ENCODE measurements at places on chromosomes 12 and 14.

- no peak for DNase-seq
Measured at GRCh38 chr12:40921563-40922163, 229.4 kb downstream of the CNTN1 start.

DNA sequence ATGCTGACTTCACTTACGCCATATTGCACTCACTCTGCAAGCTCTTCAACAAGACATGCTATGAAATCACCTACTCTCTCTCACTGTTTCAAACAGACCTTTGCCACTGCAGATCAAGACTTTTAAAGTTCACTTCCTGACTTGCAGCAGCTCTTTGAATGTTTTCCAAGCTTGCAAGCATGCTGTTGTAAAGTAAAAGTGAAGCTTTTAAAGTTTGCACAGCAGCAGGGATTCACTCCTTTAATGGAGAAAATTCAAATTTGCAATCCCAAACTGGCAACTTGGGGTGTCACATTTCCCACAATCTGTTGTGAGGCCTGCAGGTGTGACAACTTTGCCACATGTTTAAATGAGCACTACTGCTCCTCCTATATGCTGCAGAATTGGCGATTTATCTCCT, 270.9 kb downstream of the ALX1 start:
- DNase-seq, result no peak

DNA sequence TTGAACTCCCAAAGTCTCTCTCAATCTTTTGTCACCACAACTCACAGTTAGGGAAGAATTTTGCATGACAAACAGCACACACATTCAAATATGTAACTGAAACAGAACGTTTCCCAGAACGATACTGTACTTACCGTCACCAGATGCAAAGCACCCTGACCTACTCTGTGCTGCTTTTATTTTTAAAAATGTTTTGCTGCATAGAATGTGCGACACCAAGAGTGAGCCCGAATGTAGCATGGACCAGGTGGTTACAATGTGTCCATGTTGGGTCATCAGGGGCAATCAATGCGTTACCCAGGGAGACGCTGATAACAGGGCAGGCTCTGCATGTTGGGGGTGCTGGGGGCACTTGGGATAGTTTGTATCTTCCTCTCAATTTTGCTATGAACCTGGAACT, 14.6 kb upstream of the EIF5 start:
- DNase-seq, result no peak

GRCh38 chr12:110254971-110255540, 26.0 kb upstream of the ATP2A2 start:
- no peak for DNase-seq

DNA sequence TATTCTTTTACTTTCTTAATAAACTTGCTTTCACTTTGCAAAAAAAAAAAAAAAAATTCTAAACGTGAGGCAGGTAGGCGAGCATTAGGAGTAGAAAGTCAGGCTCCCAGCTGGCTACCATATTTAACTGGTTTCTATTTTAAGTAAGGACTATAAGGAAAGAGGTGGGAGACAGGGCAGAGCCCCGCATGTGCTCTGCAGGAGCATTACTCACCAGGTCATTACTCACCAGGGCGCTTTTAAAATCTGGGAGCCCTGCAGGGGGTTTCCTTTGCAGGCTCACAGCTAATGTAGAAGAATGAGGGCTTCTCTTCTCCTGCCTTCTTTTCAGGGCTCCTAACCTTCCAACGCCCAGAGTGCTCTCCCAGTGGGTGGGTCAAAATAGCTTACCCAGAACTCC, 14.0 kb upstream of the DPF3 start:
- no peak for DNase-seq

DNA sequence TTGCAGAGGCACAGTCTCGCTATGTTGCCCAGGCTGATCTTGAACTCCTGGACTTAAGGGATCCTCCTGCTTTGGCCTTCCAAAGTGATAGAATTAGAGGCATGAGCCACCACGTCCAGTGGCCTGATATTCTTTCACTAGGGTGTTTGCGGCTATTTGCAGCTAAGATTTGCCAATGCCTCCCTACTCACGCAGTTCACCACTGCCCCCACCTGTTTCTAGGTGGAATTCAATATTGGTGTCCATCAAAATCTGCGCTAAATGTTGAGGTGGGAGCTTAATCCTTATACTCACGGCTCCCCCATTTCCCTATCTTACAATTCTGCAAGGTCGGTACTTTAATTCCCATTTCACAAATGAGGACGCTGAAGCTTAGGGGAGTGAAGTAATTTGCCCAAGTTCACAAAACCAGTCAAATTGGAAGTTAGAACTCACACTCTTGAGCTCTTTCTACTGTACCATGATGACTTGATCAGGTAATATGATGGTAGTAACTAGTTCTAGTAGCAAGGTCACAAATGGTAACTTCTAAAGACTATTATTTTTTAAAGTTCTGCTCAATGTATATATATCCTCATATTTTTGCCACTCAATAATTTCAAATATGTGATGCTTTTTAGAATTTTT, 22.1 kb upstream of the LRRC9 start:
- no peak for DNase-seq

GRCh38 chr14:96802963-96803362, 5.8 kb downstream of the VRK1 start:
- DNase-seq, result no peak

- no peak for DNase-seq
Measured at GRCh38 chr14:28754209-28754985, 12.2 kb upstream of the FOXG1 start.

DNA sequence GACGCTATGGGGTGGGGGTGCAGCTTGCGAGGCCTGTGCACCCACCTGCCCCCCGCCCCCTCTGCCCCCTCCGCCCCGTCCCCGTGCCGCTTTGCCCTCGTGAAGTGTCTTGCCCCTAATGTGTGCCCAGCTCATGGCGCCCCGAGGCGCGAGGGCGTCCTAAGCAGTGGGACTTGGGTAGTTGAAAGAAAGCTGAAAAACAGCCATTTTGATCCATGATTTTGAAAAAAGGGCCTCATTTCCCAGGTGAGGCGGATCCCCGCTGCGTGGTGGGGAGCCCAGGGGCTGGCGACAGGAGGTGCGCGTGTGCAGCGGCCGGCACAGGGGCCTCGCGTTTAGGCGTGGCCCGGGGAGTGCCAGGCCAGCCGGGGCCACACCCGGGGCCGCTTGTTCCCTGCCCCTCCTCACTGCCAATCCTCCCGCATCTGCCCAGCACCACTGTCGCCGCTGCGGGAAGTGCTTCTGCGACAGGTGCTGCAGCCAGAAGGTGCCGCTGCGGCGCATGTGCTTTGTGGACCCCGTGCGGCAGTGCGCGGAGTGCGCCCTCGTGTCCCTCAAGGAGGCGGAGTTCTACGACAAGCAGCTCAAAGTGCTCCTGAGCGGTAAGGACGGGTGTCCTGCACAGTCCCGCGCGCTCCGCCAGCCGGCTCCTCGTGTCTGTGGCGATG, 11.8 kb downstream of the ZFYVE21 start:
- DNase-seq, result no peak

- no peak for DNase-seq
Measured at GRCh38 chr14:99166506-99166905, 105.5 kb downstream of the BCL11B start.

GRCh38 chr12:107660861-107661415, 24.7 kb upstream of the PWP1 start:
- no peak for DNase-seq

- peak; percentile 65 for DNase-seq
Measured at GRCh38 chr14:81594012-81594411, 60.4 kb upstream of the SEL1L start.

DNA sequence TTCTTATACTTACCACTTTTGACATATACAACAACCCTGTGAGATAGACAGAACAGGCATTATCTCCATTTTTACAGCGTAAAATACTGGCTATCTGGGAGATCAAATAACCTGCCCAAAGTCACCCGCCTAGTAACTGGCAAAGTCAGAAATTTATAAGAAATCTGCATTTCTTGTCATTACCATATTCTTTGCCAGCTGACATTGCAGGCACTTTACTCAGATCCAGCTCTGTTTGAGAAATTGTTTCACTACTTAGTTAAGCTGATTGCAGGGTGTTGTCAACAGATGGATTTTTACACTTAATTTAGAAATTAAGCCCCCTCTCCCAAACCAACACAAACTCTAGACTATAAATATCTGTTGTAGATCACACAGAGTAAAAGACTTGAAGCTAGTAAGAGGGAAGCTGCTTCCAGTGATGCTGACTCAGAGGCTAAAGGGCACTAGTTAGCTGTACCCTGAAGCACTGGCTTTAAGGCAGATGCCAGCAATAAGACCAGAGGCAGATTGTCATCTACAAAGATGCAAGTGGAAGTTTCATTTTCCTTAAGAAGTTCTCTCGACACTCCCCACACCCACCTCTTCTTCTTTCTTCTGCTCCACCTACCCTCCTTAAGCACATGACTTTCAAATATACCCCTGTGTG, 153.1 kb downstream of the ANO6 start:
- DNase-seq, result no peak

GRCh38 chr12:50637870-50638481, 125.9 kb upstream of the ATF1 start:
- no peak for DNase-seq

DNA sequence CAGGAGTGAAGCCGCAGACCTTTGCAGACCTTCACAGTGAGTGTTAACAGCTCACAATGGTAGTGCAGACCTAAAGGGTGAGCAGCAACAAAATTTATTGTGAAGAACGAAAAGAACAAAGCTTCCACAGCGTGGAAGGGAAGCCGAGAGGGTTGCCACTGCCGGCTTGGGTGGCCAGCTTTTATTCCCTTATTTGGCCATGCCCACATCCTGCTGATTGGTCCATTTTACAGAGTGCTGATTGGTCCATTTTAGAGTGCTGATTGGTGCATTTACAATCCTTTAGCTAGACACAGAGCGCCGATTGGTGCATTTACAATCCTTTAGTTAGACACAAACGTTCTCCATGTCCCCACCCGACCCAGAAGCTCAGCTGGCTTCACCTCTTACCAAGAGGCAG, 35.5 kb downstream of the MAPK1IP1L start:
- peak; percentile 25 for DNase-seq

DNA sequence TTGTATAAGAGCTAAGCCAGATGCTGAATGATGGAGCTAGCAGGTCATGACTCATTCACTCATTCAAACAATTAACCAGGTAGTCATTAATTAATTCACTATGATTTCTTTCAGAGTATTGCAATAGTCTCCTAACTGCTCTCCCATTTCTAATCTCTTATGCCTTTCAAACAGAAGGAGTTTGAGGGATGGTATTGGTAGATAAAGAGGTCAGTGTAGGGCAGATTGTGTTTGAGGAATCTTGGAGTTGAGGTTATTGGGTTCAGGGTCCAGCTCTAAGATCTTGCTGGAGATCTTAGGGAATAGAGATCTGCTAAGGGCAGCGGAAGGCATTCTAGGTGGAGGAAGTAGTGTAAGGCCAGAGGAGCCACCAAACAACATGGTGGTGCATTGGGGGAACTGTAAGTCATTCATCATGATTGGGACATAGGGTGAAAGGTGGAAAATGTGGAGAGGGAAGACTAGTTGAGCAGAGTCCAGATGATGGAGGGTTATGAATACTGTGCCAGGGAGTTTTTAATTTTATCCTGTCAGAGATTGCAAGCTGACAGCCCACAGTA, 11.7 kb downstream of the DGKA start:
- no peak for DNase-seq

DNA sequence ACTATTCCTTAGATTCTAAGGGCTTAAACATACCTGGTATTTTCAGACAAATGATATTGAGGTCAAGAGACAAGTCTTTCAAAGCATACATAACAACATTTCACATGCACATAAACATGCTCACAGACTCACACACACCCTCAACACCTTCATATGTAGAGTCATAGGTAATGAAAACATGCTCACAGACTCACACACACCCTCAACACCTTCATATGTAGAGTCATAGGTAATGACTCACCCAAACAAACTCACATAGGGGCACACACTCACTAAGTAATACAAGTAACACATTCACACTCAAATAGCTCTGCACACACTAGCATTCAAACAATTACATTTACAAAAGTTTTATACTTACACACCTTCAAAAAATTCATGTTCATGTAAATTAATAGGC, 975.5 kb downstream of the TMEM121 start:
- DNase-seq, result no peak

DNA sequence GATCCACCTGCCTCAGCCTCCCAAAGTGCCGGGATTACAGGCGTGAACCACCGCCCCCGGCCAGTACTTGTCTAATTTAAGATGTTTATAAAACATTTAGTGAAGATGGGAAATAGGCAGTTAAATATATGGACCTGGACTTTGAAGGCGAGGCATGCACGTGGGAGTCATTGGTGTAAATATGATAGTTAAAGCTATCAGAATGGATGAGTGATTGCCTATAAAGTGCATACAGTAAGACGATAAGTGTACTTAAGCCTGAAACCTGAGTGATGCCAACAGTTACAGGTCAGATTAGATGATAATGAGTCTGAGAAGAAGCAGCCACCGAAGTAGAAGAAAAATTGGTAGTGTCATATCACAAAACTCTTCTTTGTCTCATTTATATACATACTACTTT, 11.5 kb downstream of the RAD51B start:
- no peak for DNase-seq

All from sigmoid colon (tissue), 7 donors.